ENCODE measurements at places on chromosomes 13 and 19.

DNA sequence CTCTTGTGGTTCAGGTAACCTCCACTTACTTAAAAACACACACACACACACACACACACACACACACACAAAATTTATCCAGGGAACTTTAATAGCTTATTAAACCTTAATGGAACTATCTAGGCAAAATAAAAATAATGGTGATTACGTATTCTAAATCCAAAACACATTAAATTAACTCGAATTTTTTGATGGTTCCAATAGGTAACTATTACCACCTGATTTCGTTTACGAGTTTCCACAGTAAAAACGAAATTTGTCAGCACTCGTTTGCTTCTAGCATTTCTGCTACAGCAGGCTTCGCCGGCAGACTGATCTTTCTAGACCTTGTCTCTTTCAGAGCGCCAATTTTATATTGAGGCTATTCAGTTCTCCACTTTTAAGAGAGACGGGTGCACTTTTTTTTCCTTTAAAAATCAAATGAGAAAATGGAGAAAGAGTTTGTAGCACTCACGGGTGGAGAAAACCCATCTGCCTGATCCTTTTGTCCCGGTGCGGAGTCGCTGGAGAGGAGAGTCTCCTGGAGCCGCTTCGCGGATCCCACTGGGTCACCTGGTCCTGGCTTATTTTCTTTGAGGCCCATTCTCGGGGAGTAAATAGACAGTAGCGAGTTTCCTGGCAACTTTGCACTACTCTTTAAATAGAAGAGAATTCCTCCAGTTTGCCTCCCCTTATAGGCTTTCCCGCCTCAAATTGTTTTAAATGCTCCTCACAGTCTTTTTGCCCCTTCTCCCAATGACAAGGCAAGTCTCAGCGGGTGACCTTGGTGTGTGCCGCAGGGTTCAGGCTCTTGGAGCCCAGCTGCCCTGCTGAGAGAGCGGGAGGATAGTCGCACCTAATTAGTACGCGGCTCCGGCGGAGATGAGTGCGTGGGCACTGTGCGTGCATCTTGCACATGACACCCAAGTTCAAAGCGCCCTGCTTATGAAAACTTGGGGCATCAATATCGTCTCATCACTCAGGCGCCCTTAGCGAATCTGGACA is 117.0 kb downstream of the KCNRG start:
- DNase-seq, result no peak

- no peak for DNase-seq
These were observed 9.7 kb upstream of the ARHGAP45 start for GRCh38 chr19:1057176-1057855.

GRCh38 chr13:107721125-107721869 is 494.0 kb downstream of the LIG4 start:
- no peak for DNase-seq

- DNase-seq, result no peak
These were observed 111.5 kb downstream of the URI1 start for GRCh38 chr19:30053558-30053957.

DNA sequence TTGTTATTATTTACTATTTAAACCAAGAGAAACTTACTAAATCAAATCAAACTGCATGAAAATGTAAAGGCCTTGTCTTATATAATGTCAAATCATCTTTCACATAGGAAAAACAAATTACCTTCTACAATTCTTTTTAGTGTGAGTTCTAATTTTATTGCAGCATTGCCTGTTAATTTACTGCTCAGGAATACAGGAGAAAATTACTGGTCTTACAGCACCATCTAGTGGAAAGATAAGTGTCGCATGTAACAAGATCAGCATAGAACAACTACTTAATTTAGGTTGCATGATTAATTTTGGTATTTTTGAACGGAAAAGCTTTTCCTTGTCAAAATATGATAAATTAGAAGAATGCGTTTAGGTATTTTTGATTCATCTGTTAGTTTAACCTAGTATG is 502.7 kb downstream of the UQCRFS1 start:
- DNase-seq, result no peak

- DNase-seq, result no peak
These were observed 11.4 kb upstream of the PEPD start for GRCh38 chr19:33532859-33533460.

DNA sequence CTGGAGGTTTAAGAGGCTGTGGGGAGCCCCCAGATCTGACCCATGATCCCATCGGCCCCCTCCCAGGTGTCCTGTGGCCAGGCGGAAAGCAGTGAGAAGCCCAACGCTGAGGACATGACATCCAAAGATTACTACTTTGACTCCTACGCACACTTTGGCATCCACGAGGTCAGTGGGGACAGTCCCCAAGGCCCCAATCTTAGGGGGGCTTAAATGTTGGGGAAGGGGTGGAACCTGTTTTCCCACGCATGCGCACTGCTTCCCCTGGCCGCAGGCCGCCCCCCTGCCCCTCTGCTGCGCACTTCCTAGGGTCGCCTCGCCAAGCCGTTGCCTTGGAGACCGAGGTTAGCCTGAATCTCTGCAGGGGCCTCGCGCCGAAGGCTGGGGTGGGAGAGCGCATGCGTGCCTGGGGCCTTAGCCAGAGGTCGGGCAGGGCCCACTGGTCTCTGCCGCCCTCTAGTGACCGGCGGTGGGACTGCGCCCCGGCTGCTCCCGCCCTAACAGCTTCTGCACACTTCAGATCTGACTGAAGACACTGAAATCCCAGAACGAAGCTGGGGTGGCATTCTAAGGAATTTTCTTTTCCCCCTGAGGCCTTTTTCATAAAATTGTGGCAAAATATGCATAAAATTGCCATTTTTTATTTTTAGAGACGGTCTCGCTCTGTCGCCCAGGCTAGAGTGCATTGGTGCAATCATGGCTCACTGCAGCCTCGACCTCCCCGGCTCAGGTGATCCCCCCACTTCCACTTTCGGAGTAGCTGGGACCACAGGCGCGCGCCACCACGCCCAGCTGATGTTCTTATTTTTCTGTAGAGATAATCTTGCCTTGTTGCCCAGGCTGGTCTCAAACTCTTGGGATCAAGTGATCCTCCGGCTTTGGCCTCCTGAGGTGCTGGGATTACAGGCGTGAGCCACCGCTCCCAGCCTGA is 3.6 kb downstream of the PRMT1 start:
- DNase-seq, result peak; percentile 95

- DNase-seq, result no peak
These were observed 2512.0 kb downstream of the PCDH9 start for GRCh38 chr13:64718116-64718515.

DNA sequence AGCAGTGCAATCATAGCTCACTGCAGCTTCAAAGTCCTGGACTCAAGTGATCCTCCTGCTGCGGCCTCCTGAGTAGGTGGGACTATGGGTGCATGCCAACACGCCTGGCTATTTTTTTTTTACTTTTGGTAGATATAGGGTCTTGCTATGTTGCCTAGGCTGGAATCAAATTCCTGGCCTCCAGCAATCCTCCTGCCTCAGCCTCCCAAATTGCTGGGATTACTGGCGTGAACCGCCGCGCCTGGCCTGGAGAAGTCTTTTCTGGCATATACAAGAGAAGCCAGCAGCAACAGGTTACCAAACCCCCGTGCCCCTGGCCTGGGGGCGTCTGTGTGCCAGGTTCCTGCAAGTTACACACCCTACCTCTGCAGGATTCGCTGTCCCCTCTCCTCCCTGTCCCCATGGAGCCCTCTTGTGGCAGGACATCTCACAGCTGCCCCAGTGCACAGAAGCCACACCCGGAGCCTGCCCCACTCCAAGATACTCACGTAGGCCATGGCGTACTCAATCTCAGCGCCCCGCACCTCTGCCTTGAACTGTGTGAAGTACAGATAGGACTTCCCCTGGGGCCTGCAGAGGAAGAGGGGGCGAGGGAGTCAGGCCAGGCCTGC is 9.9 kb downstream of the MYDGF start:
- DNase-seq, result no peak

- DNase-seq, result no peak
These were observed 13.1 kb downstream of the C19orf47 start for GRCh38 chr19:40335101-40335500.

- no peak for DNase-seq
These were observed 109.4 kb downstream of the KCTD15 start for GRCh38 chr19:33905937-33906577.

- no peak for DNase-seq
These were observed 80.4 kb downstream of the MAP4K1 start for GRCh38 chr19:38537071-38537936.

DNA sequence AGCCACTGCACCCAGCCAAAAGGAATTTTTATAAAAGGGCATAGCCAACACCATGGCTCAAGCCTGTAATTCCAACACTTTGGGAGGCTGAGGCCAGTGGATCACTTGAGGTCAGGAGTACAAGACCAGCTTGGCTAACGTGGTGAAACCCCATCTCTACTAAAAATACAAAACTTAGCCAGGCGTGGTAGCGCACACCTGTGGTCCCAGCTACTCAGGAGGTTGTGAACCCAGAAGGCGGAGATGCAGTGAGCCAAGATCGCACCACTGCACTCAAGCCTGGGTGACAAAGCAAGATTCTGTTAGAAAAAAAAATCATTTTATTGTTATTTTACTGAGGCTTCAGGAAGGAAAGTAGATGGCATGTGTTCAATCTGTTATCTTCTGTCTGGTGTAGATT is 31.3 kb upstream of the FOXO1 start:
- no peak for DNase-seq

DNA sequence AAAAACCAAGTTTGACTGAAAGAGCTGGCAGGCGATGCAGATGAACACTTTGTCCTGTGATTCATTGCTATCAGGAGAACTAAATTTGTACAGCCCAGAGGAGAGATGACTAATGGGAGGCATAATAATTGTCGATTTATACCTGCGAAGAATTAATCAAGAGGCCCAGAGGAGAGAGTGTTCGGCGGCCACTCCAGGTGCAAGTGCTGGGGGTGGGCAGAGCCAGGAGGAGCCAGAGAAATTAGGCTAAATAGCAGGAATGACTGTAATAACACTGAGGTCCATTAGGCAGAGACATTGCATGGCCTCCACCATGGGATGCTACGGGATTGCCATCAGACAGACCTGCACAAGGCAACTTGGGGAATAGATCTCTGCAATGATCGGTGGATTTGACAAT is 107.7 kb upstream of the UQCRFS1 start:
- DNase-seq, result no peak

DNA sequence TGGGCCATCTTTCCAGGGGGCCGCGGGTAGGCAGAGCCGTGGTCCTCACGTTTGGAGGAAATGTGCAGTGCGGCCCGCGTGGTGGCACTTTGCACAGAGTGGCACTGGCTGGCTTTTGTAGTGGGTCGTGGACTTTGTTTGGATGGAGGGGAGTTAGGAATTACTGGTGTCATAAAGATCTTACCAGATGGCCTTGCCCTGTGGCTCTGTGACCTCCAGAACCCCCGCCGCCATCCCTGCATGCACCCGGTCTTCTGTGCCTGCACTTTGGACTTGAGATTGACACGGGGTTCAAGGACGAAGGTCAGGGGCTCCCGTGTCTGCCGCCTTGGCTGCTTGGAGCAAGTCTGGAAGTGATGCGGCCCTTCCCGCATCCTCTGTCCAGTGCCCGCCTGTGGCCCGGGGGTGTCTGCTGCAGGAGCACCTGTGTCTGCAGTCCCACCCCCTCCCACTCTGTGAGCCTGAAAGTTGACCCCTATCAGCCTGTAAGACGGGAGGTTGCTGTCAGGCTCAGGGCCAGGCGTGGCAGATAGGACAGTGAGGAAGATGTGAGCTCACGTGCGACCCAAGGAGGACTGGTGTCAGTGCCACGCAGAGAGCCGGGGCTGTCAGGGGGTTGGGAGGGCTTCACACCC is 2.2 kb downstream of the GNA11 start:
- peak; percentile 80 for DNase-seq

- DNase-seq, result no peak
These were observed 21.4 kb downstream of the LCP1 start for GRCh38 chr13:46160471-46161066.

GRCh38 chr13:67228916-67229315 is 1.2 kb downstream of the PCDH9 start:
- no peak for DNase-seq

DNA sequence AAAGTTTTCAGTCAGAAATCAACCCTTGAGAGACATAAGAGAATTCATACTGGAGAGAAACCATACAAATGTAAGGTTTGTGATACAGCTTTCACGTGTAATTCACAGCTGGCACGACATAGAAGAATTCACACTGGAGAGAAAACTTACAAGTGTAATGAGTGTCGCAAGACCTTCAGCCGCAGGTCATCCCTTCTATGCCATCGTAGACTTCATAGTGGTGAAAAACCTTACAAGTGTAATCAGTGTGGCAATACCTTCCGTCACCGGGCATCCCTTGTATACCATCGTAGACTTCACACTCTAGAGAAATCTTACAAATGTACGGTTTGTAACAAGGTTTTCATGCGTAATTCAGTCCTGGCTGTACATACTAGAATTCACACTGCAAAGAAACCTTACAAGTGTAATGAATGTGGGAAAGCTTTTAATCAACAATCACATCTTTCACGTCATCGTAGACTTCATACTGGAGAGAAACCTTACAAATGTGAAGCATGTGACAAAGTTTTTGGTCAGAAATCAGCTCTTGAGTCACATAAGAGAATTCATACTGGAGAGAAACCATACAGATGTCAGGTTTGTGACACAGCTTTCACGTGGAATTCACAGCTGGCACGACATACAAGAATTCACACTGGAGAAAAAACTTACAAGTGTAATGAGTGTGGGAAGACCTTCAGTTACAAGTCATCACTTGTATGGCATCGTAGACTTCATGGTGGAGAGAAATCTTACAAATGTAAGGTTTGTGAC is 15.7 kb upstream of the ZNF701 start:
- no peak for DNase-seq

- DNase-seq, result no peak
These were observed 799.2 kb downstream of the GPC5 start for GRCh38 chr13:92197669-92198068.

GRCh38 chr13:35592457-35592856 is 116.0 kb upstream of the MAB21L1 start:
- no peak for DNase-seq

Measured in Peyer's patch (tissue), 4 donors.